Activated CD4-positive, alpha-beta memory T cell treated with anti-CD3 and anti-CD28 coated beads, Interleukin-2, amount 10 ng/mL, durations not matched to agents 7 days and 5 days (primary cell): ENCODE measurements at places on chromosomes 2 and 18. TPM values are rescaled to one million over a fixed set of nuclear protein-coding genes. Genes with fewer than 3 reads are reported as not detected.
A peak's percentile ranks its signal among the peaks of the same experiment; 100 is the strongest.

The CYS1 gene
- 0.71 TPM for total RNA-seq

The ELOA2 gene
- not detected for total RNA-seq

The CXCR1 gene
- total RNA-seq, result 3.0 TPM

The PRLH gene
- not detected for total RNA-seq

The LYPD6B gene
- not detected for total RNA-seq

The RAB27B gene
- total RNA-seq, result 5.2 TPM

The RPL37A gene
- total RNA-seq, result 2,149 TPM

The SULT1C4 gene
- not detected for total RNA-seq

The PDE11A gene
- not detected for total RNA-seq

The SERPINB8 gene
- total RNA-seq, result 11.2 TPM

GRCh38 chr2:230602562-230603230 is 109.9 kb upstream of the CAB39 start:
- H3K4me1 ChIP-seq, result peaks cover 68% of the 10 kb centered on the region
- H3K36me3 ChIP-seq, result peaks cover 54% of the 10 kb centered on the region
- H3K4me3 ChIP-seq, result peak overlapping the region; percentile 14
- no peaks in the 10 kb centered on the region for H3K27me3 ChIP-seq

- H3K4me1 ChIP-seq, result peaks cover 2% of the 10 kb centered on the region
- no peak overlapping the region for H3K4me3 ChIP-seq
- H3K27me3 ChIP-seq, result peaks cover 4% of the 10 kb centered on the region
- H3K36me3 ChIP-seq, result peaks cover 3% of the 10 kb centered on the region
- no peak for DNase-seq
Observed at GRCh38 chr2:39160982-39161381, 40.1 kb upstream of the SOS1 start.

DNA sequence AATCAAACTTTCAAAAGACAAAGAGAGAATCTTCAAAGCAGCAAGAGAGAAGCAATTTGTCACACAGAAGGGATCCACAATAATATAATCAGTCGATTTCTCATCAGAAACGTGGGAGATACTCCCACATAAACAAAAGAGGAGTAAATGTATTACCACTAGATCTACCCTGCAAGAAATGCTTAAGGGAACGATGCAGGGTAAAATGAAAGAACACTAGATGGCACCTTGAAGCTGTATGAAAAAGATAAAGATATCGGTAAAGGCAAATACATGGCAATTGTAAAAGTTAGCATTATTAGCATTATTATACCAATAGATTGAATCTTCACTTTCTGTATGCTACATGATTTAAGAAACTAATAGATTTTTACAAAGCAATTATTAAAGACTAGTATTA is 677.0 kb downstream of the SUCLG1 start:
- no peaks in the 10 kb centered on the region for H3K36me3 ChIP-seq
- DNase-seq, result no peak
- H3K4me3 ChIP-seq, result no peak overlapping the region
- H3K27me3 ChIP-seq, result no peaks in the 10 kb centered on the region

GRCh38 chr2:128879161-128879560 is 560.5 kb upstream of the HS6ST1 start:
- no peak for DNase-seq
- no peaks in the 10 kb centered on the region for H3K4me1 ChIP-seq
- no peaks in the 10 kb centered on the region for H3K36me3 ChIP-seq
- no peak overlapping the region for H3K27ac ChIP-seq

DNA sequence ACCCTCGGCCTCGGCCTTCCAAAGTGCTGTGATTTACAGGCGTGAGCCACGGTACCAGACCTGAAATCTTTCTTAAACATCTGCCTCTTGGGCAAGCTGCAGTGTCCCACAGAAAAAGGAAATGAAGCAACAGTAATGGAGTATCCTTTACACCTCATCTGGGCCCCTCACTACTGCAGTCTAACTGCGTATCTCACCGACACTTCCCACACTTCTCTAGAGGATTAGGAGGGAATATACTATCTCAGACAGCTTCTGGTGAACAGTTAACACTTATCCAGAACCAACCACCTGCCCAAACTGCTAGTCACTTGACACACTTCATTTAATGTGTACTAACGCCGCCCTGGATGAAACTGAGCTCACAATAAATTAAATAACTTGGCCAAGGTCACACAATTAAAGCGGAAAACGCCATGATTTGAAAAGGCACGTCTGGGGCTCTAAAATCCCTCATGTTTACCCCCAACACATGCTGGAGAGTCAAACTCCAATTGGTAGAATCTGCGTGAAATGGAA is 993 bp downstream of the COX7A2L start:
- H3K27me3 ChIP-seq, result peaks cover 2% of the 10 kb centered on the region
- peaks cover 16% of the 10 kb centered on the region for H3K36me3 ChIP-seq
- peak; percentile 36 for DNase-seq

- no peak overlapping the region for H3K27ac ChIP-seq
- DNase-seq, result no peak
- H3K27me3 ChIP-seq, result peaks cover 3% of the 10 kb centered on the region
Observed at GRCh38 chr2:33644215-33644614, 45.1 kb upstream of the FAM98A start.

- DNase-seq, result no peak
- H3K27ac ChIP-seq, result no peak overlapping the region
- H3K27me3 ChIP-seq, result peaks cover 8% of the 10 kb centered on the region
- peaks cover 19% of the 10 kb centered on the region for H3K4me1 ChIP-seq
- H3K36me3 ChIP-seq, result no peaks in the 10 kb centered on the region
- no peak overlapping the region for H3K4me3 ChIP-seq
Observed at GRCh38 chr18:57073501-57074187, 73.2 kb upstream of the BOD1L2 start.

GRCh38 chr18:48038636-48039035 is 108.2 kb upstream of the SMAD2 start:
- H3K27ac ChIP-seq, result no peak overlapping the region
- H3K36me3 ChIP-seq, result no peaks in the 10 kb centered on the region
- peaks cover 6% of the 10 kb centered on the region for H3K27me3 ChIP-seq
- no peak overlapping the region for H3K4me3 ChIP-seq
- no peak for DNase-seq

GRCh38 chr2:176234940-176235339 is 34.3 kb upstream of the MTX2 start:
- H3K27ac ChIP-seq, result no peak overlapping the region
- no peaks in the 10 kb centered on the region for H3K36me3 ChIP-seq
- H3K27me3 ChIP-seq, result peaks cover 24% of the 10 kb centered on the region
- no peak overlapping the region for H3K4me3 ChIP-seq
- no peaks in the 10 kb centered on the region for H3K4me1 ChIP-seq

DNA sequence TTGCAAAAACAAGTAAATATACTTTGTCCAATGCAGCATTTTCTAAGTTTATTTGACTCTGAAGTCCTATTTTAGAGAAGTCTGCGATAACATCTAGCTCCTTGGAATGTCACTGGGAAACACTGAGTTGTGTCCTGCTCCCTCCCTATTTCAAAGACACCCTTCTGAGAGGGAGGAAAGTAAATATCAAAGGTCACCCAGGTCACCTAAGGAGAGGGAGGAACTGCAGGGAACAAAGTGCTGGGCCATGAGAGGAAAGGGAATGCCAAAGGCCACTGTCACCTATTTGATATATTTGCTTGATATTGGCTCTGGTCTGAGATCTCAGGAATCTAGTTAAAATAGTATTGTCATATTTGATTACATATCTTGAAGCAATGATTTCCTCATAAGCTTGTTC is 201.3 kb downstream of the GCA start:
- no peak overlapping the region for H3K4me3 ChIP-seq
- DNase-seq, result no peak
- no peaks in the 10 kb centered on the region for H3K4me1 ChIP-seq

DNA sequence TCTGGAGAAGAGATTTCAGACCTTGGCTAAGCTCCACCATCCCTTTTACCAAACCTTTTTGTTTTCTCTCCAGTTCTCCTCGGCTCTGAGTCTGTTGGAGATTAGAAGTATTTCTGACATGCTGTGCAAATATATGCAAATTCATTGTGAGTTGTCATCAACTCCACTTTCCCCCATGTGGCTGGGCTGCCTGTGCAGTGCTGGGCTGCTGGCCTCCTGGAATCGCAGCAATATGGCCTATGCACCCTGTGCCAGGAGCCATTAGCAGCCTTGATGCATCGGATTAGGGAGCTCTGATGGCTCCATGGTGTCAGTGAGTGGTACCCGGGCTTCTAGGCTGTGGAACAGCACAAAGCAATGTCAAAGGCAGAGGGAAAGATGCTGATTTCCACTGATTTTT is 80.0 kb downstream of the GPR39 start:
- H3K4me3 ChIP-seq, result no peak overlapping the region
- H3K27me3 ChIP-seq, result no peaks in the 10 kb centered on the region
- no peaks in the 10 kb centered on the region for H3K36me3 ChIP-seq
- DNase-seq, result no peak

DNA sequence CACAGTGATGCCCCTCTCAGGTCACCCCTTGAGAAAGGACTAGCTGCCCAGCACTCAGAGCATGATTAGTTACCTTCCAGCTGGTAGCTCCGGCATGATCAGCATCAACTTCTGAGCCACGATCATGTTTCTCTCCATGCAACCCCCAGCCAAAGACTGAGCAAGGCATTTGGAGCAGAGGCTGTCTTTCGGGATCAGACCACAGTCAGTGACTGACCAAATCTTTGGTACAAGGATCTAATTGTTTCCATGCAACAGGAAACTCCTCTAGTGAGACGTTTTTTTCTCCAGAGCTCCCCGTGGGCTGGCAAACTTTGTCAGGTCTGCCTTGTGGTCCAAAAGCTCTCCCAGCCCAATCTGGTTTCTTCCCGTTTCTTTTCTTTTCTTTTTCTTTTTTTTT is 244.3 kb downstream of the METTL4 start:
- H3K27ac ChIP-seq, result no peak overlapping the region
- peaks cover 22% of the 10 kb centered on the region for H3K27me3 ChIP-seq
- H3K4me3 ChIP-seq, result no peak overlapping the region
- H3K4me1 ChIP-seq, result no peaks in the 10 kb centered on the region
- no peak for DNase-seq

DNA sequence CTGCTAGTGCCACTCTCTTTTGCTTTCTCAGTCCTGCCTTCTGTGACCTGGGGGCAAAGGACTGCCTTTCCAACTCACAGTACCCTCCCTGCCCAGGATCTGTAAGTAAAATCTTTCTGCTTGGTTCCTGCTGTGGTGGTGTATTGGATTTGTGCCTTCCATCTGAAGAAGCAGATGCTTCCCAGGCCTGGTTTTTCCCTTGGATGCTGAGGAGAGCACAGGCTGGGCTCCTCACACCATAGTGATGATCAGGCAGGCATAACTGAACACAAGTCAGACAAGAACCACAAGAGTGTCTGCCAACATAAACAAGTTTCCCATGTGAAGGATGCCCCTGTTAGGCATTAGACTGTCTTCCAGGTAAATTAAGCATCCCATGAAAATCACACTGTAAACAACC is 121.3 kb upstream of the NRXN1 start:
- no peaks in the 10 kb centered on the region for H3K27me3 ChIP-seq
- DNase-seq, result no peak
- no peaks in the 10 kb centered on the region for H3K4me1 ChIP-seq
- H3K4me3 ChIP-seq, result no peak overlapping the region
- H3K27ac ChIP-seq, result no peak overlapping the region
- H3K36me3 ChIP-seq, result no peaks in the 10 kb centered on the region

- no peaks in the 10 kb centered on the region for H3K4me1 ChIP-seq
- peak; percentile 65 for DNase-seq
- no peak overlapping the region for H3K27ac ChIP-seq
- H3K27me3 ChIP-seq, result peaks cover 2% of the 10 kb centered on the region
- H3K4me3 ChIP-seq, result no peak overlapping the region
Observed at GRCh38 chr2:7203056-7203467, 285.9 kb downstream of the RNF144A start.

DNA sequence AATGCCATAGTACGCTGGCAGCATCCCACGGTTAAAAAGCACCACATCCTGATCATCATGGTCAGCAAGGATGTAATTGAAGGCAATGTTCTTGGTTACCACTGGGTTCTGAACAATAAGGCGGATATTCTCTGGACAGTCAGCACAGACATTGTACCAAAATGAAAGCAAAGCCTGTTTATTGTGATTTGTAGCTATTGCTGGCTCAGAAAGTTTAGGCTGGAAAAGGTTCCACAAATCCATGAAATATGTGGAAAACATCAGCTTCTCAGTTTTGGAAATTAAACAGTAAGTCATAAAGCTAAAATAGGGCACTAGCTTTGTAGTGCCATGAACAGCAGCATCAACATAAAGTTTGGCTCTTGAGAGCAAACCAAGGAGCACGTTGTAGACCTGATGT is 52.2 kb downstream of the C2orf74 start:
- no peak overlapping the region for H3K4me3 ChIP-seq
- H3K27me3 ChIP-seq, result no peaks in the 10 kb centered on the region
- peaks cover 2% of the 10 kb centered on the region for H3K4me1 ChIP-seq
- H3K27ac ChIP-seq, result no peak overlapping the region
- no peak for DNase-seq

- no peak overlapping the region for H3K27ac ChIP-seq
- peaks cover 14% of the 10 kb centered on the region for H3K4me1 ChIP-seq
- H3K27me3 ChIP-seq, result no peaks in the 10 kb centered on the region
- DNase-seq, result no peak
- H3K4me3 ChIP-seq, result no peak overlapping the region
Observed at GRCh38 chr2:203960811-203961210, 24.2 kb downstream of the ICOS start.

DNA sequence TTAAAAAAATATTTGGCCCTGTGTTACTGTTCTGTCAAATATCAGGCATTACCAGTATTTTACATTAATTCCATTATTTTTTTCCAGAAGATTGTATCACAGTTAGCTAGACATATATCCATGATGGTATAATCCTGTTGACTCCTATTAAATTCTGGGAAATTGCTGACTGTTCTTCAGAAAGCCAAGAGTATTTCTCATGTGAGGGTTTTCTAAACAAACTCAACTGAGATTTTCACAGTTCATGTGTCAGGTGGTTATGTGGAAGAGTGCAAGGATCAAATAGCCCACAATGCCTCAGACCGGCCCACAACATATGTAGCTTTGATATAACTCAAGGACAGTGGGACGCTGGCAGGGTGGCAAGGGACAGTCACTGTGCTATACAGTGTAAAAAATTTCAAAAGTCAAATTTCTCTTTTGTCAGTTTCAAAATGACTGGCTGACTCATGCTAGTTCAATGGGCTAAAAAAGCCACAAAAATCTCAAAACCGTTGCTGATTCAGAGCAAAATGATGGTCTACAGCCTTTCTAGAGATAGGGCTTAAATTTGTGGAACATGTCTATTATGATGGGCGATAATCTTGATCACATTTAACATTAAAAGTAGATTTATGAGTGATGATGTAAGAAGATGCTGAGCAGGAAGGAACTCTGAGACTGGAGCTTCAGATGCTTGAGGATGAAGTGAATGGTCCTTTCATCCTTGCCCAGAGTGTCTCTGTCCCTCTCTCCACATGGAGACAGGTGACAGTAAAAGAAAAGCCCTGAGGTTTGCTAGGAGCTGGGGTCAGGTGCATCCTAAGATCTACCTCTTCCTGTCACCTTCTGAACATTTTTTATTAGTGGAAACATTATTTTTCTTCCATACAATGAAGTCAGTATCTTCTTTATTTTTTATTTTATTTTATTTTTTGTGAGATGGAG is 175.8 kb upstream of the PIEZO2 start:
- H3K4me1 ChIP-seq, result peaks cover 7% of the 10 kb centered on the region
- H3K27ac ChIP-seq, result no peak overlapping the region
- peaks cover 1% of the 10 kb centered on the region for H3K27me3 ChIP-seq
- DNase-seq, result no peak
- H3K36me3 ChIP-seq, result no peaks in the 10 kb centered on the region
- H3K4me3 ChIP-seq, result no peak overlapping the region
